ENCODE measurements at places on chromosomes 6 and 20.

DNA sequence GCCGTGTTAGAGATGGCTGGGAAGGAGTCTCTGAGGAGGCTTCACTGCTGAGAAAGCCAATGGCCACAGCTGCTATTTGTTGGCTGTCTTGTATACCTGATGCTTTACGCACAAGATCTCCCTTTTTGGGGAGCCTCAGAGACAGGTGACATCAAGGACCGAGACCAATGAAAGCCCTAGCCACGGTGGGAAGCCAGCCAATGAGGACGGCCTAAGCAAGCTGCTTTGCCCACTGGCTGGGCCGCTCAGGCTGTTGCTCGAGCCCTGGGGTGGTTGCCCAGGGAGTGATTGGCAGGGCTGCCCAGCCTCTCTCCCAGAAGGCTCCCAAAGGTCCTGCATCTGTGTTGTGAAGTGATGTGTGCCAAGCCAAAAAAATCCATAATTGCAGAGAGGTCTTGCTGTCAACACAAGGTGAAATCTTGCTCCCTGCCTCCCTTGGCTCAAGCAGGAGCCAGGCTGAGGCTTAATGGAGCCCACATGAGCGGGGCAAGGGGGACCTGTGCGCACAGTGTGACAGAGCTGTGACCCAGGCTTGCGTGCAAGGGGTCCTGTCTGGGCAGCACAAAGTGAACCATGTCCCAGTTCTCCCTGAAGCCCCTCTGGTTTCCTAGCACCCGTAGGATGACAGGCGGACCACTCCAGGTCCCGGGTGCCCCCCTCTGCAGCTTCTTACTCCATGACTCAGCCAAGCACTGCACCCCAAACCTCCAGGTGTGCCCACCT is 4.3 kb downstream of the MMP24OS start:
- no peak for DNase-seq

DNA sequence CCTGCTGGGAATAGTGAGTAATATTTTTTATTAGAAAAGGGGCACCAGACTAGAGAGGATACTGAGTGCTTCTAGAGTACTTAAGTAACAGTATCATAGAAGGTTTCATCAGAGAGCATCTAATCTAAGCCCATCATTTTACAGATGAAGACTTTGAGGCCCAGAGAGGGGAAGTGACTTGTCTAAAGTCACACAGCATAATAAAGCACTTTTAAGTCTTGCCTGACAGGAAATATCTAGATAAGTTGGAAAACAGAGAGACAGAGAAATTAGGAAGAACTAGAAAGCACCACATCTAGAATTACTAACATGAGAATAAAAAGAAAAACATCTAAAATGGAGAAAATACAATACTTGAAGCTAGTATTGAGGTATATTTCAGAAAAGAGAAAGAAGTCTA is 6.0 kb downstream of the HLA-DMA start:
- no peak for DNase-seq

- DNase-seq = no peak
Observed at GRCh38 chr20:1370548-1371110, 22.2 kb downstream of the FKBP1A start.

DNA sequence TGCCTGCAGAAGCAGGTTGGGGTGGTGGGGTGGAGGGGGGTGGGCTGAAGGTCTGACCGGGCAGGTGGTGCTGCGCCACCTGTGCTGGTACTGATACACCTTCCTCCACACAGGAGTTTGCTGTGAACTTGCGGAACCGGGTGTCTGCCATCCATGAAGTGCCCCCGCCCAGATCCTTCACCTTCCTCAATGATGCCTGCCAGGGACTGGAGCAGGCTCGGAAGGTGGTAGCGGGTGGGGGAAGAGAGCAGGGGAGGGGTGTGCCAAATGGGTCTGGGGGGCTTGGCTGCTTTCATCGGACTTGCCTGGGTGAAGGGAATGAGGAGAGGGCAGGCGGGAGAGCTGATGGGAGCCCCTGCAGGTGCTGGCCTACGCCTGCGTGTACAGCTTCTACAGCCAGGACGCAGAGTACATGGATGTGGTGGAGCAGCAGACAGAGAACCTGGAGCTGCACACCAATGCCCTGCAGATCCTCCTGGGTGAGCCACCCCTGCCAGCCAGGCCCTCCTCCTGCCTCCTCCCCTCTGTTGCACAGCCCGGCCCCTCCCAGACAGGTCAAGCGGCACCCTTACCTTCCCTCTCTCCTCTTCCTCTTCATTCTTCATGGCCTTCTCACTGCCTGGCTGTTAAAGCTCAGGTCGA is 6.7 kb downstream of the DNPH1 start:
- DNase-seq = no peak

GRCh38 chr6:91822581-91822980 is 1235.7 kb upstream of the MAP3K7 start:
- DNase-seq = no peak
